ENCODE measurements at places on chromosomes 3 and 15.

DNA sequence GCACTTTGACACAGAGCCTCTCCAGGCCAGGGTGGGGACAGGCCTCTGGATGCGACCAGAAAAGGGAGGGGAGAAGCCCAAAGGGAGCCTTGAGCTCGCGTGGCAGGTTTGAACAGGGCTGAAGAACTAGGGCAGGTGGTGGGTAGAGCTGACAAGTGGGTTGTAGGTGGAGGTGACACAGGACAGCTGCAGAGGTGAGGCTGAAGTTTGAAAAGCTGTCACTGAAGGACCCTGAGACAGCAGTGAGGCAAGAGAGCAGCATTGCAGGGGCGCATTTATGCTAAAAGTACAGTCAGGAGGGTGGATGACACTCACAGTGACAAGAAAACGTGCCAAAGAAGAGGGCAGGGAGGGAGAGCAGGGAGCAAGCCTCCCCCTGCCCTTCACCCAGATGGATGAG, 21.8 kb upstream of the EPB42 start:
- DNase-seq, result no peak

GRCh38 chr3:7489417-7489816, 628.5 kb downstream of the GRM7 start:
- DNase-seq, result no peak

- DNase-seq, result no peak
Measured at GRCh38 chr15:39587096-39587721, 6.3 kb downstream of the THBS1 start.

DNA sequence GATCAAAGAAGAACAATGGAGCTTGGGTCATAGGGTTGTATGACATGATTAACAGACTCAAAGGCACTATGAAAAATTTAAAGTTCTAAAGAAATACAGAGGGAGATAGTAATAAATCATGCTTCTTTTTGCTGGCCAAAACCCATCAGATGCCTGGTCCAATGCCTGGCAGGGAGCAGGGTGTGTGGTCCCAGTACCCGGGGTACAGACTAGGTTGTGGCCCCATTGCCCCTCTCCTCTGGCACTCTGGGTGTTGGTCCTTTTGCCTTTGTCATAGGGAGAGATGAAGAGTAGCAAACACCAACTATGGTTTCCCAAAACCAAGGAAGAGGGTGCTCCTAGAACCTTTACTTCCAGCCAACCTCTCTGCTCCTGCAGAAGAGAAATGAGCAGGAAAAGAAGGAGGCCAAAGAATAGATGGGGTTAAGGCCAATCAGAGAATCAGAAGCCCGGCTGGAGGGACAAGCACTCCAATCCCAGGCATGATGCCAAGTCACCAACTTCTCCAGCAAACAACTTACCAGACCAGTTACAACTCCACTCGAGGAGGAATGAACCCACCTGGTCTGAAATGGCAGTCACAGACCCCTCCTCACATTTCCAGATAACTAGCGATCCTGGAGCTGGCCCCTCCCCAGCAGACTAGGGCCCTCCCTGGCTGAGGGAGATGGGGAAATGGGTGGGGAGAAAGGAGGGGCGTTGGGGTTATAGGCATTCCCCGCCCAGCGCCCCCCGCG, 1.8 kb downstream of the IGDCC3 start:
- DNase-seq, result no peak

GRCh38 chr3:158313338-158313927, 203.5 kb downstream of the RSRC1 start:
- DNase-seq, result no peak

GRCh38 chr3:142210608-142211007, 14.8 kb downstream of the GK5 start:
- DNase-seq, result no peak

- DNase-seq, result peak; percentile 47
Measured at GRCh38 chr3:43296565-43296964, 10.2 kb downstream of the SNRK start.

DNA sequence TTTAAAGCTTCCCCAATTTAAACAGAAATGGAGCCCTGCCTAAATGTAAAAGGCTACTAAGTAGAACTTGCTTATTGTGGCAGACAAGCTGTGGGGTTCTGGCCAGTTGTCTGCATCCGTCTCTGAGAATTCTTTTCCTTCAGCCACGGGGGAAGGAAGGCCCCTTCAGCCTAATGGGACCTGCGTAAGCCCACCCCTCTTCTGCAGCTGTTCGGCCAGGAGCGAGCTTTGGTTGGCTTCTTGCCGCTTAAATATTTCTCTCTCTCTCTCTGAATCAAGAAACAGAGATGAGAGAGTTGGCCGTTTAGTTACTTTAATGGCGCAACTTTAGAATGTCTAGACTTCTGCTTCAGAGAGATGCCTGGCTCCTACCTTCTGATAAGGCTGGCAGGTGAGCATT, 151.7 kb upstream of the PROK2 start:
- no peak for DNase-seq

- DNase-seq, result no peak
Measured at GRCh38 chr15:58165661-58166060, 27.5 kb downstream of the AQP9 start.

DNA sequence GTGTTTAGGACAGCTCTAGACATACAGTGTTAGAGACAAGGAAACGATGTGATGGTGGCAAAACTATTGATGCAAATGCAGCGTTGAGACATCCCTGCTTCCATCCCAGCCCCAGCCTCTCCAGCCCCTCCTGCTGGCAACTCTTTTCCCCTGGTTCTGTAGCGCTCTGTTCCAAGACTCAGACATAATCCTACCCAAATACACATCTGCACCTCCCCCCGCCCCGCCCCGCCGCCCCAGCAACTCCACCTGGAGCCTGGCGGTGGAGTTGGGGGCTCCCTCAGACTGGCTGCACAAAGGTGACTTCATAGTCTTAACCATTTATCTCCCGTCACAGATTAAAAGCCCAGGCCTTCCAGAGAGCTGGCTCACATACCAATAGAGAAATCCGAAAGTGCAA, 7.2 kb upstream of the SEC22A start:
- DNase-seq, result no peak

DNA sequence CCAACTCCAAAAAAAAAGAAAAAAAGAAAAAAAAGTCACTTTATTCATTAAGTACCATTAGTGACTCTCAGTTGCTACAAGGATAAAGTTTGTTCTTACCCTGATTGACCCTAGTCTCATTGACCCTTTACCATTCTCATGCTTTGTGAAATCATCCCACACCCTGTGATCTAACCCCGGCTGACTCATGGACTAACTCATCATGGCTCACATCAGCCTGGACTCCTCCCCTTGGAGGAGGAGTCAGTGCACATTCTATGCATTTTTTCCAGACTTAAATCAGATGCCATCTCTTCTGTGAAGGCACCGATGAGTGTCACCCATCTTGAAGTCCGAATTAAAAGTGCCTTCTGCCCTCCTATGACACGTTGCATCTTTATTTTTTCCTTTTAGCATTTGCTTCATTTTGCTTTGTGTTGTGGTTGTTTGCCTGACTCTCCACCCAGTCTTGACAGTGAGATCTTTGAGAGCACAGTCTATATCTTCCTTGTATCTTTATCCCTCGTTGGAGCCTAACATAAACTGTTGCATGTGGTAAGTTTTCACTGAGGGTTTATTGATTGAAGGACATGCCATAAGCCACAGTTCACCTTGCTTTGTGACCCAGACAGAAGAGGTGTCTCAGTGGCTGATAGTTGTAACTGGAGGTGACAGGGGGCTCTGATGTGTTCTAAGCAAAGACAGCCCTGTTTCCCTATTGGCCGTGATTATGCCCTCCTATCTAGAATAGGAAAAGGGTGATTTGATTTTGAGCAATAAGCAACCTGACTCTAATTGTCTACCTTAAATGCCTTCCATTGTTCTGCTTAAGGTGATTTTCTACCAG, 72.1 kb downstream of the IL1RAP start:
- DNase-seq, result peak; percentile 4

GRCh38 chr15:31302778-31303725, 23.6 kb upstream of the KLF13 start:
- DNase-seq, result no peak

- DNase-seq, result no peak
Measured at GRCh38 chr3:15325228-15325627, 7.2 kb downstream of the SH3BP5 start.

DNA sequence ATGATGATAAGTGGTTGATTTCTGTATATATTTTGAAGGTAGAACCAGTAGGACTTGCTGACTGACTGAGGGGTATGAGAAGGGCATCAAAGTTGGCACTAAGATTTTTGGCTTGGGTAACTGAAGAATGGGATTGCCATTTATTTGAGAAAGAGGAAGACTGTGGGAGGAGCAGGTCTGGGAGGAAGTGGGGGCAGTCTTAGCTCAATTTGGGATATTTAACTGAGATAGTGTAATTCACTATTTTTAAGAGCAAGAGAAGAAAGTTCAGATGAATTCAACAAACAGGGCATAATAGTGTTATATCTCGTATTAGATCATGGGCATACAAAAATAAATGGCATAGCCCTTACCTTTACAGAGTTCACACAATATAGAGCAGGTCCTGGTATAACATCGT, 1.7 kb downstream of the BUB1B start:
- DNase-seq, result no peak

DNA sequence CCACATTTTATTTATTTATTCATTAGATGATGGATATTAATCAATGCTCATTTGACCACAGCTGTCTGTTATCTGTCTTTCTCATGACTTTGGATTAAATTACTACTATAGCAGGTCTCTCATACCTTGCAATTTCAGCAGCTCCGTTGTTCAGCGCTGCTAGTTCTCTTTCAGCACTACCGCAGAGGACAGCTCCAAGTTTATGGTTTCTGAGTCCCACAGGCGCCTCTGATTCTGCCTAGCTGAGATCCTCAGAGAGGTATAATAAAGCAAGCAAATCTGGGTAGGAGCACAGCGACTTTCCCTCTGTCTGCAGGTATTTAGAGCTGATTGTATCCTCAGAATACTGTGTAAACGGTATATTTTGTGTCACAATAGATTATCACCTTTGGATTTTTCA, 204.9 kb downstream of the CNTN4 start:
- DNase-seq, result no peak

DNA sequence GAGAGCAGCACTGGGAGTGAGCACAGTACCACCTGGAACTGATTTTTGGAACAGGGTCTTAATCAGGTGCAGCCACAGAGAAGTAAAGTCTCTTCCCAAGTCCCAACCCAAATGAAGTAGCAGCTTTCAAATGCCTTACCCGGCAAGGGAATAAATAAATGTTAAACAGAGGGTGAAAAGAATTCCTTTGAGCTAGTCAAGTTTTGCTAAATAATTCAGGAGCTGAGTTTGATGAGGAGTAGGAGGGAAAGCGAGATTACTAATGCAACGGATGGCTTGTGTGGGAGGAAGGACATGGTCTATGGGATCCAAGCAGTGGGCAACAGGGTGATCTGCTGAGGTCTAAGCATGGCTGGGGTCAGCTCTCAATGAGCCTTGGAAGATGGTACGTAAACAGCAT, 204.5 kb upstream of the ST8SIA2 start:
- DNase-seq, result no peak

GRCh38 chr3:150150633-150151032, 179.9 kb upstream of the PFN2 start:
- no peak for DNase-seq

DNA sequence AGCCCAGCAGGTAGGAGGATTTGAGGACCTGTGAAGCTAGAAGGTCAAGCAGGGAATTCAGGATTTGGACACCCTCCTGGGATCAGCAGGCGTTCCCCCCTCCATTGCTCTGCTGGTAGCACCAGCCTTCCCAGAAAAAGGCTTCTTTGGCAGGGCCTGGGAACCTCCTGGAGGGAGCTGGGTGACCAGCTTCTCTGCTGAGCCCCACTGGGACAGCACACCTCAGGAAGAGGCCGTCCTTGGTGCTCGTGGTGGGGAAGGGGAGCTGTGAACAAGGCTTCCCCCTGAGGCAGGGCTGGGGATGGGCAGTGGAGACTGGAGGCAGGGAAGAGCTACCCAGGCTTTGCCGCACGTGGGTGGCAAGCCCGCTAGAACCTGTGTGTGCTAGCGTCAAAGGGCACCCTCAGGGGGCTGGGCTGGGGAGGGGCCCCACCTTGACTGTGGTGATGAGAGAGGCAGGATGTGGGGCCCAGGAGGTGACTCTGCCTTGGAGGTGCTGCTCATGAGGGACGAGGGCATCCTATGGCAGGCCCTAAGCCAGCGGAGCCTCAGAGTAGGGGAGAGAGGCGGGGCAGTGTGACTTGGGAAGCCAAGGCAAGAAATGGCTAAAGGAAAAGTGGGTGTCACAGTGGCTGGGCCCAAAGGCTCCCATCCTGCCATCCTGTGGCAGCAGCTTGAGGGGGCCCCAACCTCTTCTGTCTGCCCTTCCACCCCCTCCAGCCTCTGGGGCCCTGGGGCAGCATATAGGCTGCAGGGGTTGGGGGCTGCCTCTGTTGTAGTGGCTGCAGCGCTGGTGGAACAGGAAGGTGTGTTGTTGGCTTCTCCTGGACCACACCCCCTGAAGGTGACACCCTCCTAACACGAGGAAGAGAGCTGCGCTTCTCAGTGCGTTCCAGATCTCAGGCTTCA, 20.7 kb downstream of the KLF13 start:
- DNase-seq, result peak; percentile 51

DNA sequence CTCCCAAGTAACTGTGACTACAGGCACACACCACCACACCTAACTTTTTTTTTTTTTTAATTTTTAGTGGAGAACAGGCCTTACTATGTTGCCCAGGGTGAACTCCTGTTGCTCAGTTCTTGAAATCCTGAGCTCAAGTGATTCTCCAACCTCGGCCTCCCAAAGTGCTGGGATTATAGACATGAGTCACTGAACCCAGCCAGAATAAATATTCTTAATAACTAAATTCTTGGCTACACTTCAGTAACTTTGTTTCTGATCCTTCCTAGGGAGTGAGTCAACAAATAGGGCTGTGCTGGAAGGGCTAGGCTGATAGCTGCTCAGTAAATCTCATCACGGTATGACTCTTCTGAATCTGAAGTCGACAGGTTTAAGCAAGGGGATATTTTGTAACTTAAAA, 56.6 kb downstream of the P3H2 start:
- DNase-seq, result no peak

DNA sequence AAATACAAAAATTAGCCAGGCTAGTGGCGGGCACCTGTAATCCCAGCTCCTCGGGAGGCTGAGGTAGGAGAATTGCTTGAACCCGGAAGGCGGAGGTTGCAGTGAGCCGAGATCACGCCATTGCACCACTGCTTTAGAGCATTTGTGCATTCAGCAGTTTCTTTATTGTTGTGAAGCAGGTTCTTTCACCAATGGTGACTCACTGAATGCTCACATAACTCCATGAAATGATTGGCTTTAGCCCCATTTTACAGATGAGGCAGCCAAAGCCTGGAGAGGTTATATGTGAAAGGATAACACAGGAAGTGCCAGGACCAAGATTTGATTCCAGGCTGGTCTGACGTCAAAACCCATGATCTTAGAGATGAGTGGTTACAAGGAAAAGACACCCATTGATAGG, 195.2 kb downstream of the SLCO3A1 start:
- no peak for DNase-seq

Measured in stimulated activated CD4-positive, alpha-beta T cell treated with anti-CD3 and anti-CD28 coated beads, Interleukin-1b, Interleukin-23, amount 100 ng/mL, for 4 hours (primary cell).